ENCODE measurements at places on chromosomes 5 and 9. TPM values are rescaled to one million over a fixed set of nuclear protein-coding genes. Genes with fewer than 3 reads are reported as not detected.
A peak's percentile ranks its signal among the peaks of the same experiment; 100 is the strongest.

GRCh38 chr9:80177949-80178480 lies 606.2 kb downstream of the TLE4 start:
- DNase-seq = no peak

DNA sequence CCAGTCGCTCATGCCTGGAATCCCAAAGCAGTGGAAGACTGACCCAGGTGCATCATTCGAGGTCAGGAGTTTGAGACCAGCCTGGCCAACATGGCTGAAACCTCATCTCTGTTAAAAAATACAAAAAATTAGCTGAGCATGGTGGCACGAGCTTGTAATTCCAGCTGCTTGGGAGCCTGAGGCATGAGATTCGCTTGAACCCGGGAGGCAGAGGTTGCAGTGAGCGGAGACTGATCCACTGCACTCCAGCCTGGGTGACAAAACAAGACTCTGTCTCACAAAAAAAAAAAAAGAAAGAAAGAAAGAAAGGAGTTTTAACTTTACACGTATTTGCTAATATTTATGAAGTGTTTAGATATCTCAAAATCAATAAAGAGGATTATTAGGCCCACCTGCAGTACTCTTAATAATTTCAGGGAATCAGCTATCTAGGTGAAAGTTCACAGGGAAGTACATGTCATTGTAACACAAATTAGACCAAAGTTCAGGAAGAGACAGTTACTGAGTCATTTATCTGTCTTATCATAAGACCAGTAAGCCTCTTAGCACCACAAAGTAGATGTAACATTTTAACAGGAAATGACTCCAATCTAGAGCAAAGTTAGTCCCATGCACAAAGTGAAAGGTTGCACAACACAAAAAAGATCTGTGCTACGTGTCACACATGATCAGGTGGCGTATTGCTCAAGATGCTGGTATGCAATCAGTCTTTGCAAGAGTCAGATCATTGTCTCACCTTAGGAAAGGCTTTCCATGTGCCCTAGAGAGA lies 34.1 kb upstream of the PLIN2 start:
- peak; percentile 91 for DNase-seq

Gene SPATA31D4
- total RNA-seq = not detected

DNA sequence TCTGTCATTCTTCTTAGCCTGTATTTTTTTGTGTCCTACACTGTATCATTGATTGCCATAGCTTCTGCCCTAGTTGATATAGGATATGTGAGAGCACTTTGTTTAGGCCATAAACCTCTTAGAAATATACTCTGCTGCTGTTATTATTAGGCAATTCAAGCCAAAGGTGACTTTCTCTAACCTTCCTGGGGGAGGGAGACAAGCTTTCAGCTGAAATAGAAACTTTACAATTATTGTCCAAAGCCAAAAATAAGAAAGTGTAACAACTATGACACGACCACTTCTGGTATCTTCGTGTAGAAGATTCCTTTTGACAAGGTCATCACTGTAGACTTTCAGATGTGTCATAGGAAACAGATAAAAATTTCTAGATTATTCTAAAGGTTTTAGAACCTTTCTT lies 12.2 kb upstream of the CSNK1A1 start:
- no peak for DNase-seq

GRCh38 chr9:94655739-94656138 lies 16.4 kb upstream of the FBP1 start:
- DNase-seq = no peak

Gene SPATA31E1
- not detected for total RNA-seq

Gene SLC23A1
- total RNA-seq = 35.5 TPM

DNA sequence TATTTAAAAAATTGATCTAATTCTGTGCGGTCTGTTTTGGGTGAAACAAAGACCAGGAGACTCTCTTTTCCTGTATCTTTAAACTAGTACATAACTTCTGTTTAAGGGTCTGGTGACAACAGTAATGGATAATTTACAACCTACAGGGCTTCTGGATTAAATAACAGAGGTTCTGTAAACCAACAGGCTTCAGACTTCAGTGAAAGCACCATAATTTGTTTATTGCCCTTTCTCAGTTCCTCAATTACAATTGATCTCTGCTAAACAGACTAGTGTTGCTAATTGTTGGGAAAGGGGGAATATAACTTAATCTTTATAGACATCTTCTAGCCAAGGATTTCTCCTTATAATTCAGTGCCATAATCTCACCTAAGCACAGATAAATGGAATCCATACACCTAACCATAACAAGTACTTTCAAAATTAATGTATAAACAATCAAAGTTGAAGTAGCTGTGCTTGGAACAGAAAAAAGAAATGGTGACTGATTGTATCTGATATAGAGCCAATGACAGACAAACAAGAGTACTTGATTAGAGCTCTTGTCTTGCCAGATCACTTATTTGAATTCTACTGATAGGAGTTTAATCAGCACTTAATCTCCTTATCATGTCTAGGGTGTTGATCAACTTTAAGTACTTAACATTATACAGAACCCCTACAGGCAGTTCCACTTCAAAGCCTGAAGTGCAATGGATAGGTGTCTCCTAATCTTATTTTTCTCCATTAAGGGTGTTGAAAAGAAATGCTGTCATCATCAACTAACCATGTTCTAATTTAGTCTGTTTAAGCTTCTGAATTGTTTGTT lies 536.0 kb downstream of the NR2F1-AS1 start:
- no peak for DNase-seq

DNA sequence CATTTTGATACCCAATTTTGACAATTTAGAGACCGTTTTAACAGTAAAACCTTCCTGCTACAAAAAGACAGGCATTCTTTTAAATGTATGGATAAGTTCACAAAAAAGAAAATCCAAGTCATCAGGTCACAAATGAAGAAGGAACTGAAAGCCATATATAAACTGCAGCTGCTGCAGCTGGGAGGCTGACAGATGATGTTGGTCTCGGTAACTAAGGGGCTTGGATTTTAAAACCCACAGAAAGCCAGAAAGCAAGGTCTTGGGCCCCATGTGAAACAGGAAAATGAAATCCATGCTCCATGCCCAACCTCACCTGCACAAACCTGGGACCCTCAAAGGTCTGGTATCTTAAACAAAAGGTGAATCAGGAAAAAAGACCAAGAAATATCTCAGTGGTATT lies 15.7 kb upstream of the C5orf34 start:
- no peak for DNase-seq

Gene NIPAL4
- not detected for total RNA-seq

DNA sequence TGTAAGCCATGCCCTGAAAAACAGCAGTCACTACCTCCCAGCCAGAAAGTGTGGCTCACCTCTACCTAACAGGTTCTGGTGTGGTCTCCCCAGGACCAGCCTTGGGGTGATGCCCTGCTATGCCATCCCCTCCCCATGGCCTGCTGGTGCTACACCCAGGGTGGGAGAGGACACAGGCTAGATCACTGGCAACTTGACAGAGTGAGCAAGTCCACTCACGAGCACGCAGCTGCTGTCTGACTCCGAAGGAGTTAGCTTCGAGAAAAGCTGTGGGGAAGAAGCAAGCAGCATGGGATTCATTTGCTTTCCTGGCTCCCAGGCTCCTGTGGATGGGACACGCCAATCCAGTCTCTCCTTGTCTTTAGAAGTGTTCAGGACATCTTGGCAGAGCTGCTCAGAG lies 102.2 kb downstream of the COL5A1 start:
- no peak for DNase-seq

DNA sequence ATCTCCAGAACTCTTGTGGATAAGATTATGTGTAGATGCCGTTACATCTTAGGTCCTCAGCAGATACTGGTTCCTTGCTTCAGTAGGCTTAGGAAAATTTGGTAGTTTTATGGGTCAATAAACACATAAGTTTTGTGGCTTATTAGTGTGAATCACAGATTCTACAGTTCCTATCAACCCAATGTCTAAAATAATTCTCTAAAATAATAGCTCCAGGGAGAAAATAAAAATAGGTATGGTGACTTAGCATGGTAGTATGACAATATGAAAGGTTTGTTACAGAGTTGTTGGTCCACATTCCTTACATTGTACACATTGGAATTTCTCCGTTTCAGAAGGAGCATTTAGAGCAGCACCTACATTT lies 91.7 kb downstream of the AOPEP start:
- no peak for DNase-seq

Gene FXN
- total RNA-seq = 27.1 TPM

DNA sequence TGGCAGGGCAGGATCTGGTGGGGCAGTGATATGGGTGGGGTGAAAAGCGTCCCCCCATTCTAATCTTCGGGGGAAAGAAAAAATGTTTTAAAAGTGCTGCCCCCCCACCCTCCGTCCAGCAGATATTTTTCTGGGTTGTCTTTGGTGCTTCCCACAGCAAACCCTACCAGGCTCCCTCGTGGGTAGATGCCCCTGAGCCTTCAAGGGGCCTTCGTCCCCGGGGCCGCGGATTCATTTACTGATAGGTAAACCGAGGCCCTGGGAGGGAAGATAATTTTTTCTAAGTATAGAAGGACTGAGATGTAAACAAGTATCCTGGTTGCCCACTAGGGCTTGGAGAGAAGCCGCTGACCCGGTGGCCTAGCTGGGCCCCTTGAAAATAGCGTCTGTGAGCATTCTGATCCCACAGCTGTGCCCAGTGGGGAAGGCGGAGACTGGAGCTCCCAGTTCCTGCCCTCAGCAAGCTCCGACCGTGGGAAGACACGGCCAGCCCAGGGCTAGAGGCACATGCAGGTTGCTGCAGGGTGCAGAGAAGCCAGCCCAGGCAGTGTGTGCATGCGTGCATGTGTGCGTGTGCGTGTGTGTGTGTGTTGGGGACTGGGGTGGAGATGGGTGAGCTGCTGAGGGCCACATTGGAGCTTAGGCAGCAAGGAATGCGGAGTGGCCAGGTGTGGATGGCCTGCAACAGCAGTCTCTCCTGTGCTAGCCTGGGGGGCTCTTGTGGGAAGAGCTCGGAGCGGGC lies 6.0 kb upstream of the RXRA start:
- DNase-seq = peak; percentile 78

GRCh38 chr5:140633021-140633471 lies at the start of gene CD14:
Gene CD14 (minus strand): TSS chr5:140633175. CDS start chr5:140633071, 104 bp downstream.
- DNase-seq = peak; percentile 84

DNA sequence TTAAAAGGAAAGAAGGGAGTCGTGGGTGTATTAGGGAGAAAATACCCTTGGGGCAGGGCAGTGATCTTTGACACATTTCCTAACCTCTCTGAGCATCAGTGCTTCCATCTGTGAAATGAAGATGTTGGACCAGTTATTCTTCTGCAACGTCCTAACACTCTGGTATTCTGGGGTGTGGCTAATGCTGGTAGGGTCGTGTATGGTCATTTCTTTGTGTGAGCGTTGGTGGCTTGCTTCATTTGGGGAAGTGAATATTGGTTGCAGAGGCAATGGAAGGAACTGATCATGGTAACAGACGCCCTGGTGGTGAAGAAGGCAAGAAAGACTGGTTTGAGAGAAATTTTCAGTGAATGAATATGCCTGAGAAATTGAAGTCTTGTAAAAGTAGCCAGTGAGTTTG lies 67.9 kb upstream of the TTC23L start:
- no peak for DNase-seq

DNA sequence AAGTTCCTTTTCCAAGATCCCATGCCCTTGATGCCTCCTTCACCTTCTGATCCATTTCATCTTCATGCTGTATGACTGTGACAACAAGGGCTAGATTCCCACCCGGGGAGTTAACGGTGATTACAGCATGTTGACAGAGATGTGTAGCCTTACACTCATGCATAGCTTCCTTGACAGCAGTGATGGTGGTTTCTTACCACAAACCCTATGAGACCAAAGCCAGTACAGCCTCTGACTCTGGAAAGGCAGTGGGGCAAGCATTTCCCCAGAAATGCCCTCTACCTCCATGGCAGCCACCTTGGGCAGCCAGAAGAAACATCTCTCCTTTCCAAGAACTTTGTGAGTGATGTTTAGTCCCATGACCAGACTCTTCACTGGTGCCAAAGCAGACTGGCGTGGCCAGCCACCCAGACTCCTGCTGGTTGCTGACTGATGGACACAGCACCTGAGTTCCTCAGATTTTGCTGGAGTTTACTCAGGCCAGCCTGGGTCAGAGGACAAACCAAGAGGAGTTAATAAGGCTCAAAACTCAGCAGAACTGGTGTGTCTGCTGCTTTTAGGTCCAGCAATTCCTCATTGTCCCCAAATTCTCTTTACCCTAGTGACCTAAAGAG lies 199.7 kb upstream of the SLC27A6 start:
- DNase-seq = no peak

- DNase-seq = no peak
Observed at GRCh38 chr5:96280946-96281393, 152.1 kb downstream of the PCSK1 start.

DNA sequence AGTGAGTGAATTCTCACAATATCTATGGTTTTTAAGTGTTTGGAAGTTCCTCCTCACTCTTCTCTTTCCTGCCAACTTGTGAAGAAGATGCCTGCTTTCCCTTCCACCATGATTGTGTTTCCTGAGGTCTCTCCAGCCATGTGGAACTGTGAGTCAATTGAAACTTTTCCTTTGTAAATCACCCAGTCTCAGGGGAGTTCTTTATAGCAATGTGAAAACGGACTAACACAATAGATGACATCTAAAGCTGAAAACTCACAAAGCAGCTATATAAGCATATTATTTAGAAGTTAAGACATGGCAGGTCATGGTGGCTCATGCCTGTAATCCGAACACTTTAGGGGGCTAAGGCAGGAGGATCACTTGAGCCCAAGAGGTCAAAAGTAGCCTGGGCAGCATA lies 130.2 kb downstream of the ARRDC3 start:
- DNase-seq = no peak

- DNase-seq = no peak
Observed at GRCh38 chr5:52760695-52761366, 26.9 kb upstream of the ITGA1 start.

DNA sequence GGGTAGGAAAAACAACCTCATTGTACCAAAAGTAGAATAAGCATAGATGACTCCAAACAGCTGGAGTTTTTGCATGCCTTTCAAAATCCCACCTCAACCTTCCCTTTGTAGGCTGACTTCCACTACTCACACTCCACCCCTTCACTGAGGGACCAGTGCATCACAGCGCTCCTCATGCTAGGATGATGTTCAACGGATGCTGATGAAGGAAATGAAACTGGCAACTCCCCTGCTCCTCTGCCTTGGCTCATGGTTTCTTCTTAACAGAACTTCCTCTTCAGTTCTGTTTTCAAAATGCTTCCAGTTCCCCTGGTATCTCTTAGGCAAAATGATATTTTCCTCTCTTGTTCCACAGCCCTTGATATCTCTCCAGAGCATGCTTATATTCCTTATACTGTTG lies 29.0 kb downstream of the LIFR start:
- DNase-seq = no peak

- DNase-seq = peak; percentile 58
Observed at GRCh38 chr9:14313378-14313940, 482 bp downstream of the NFIB start.

Gene DMRT3
- not detected for total RNA-seq

Gene MELK
- total RNA-seq = 0.23 TPM

Gene GALNT12
- 0.35 TPM for total RNA-seq

Gene ADAMTS6
- 0.30 TPM for total RNA-seq

Gene PCDHGB4
- 2.2 TPM for total RNA-seq

Gene PCDHB6
- 0.10 TPM for total RNA-seq

Gene FBP2
- total RNA-seq = not detected

Gene PCDHB4
- total RNA-seq = 0.35 TPM

DNA sequence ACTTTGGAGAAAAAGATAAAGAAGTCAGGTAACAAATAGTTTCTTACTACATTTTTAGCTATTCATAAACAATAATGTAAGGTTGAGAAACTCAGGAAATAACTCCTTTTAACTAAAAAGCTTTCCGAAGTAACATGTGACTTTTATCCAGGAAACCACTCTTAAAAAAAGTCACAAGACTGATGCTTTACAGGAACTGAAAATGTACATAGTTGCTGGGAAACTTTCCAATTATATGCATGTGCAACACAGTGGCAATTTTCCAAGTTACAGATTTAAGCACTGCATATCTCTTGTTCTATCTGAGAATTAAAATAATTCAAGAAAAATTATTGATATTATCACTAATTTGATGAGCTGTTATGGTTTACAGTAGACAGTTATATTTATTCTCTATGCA lies 105.2 kb downstream of the CDH10 start:
- DNase-seq = no peak

All from left lobe of liver (tissue), 2 donors.